ENCODE measurements at places on chromosomes 3 and 15. TPM values are rescaled to one million over a fixed set of nuclear protein-coding genes. Genes with fewer than 3 reads are reported as not detected.

HTR3E gene
- polyA plus RNA-seq: not detected

HHLA2 gene
- not detected for polyA plus RNA-seq

SENP8 gene
- 1.6 TPM for polyA plus RNA-seq

SNRPA1 gene
- 79.9 TPM for polyA plus RNA-seq

SYNM gene
- polyA plus RNA-seq: 1.9 TPM

GOLGA8S gene
- polyA plus RNA-seq: 0.03 TPM

TGM5 gene
- polyA plus RNA-seq: not detected

SMARCC1 gene
- polyA plus RNA-seq: 18.6 TPM

LSAMP gene
- 7.9 TPM for polyA plus RNA-seq

RHCG gene
- polyA plus RNA-seq: not detected

SLC12A1 gene
- not detected for polyA plus RNA-seq

CPNE4 gene
- polyA plus RNA-seq: not detected

WDR48 gene
- 10.7 TPM for polyA plus RNA-seq

NAALADL2 gene
- polyA plus RNA-seq: 2.4 TPM

SLC51B gene
- not detected for polyA plus RNA-seq

FOXB1 gene
- polyA plus RNA-seq: not detected

SNX4 gene
- 10.7 TPM for polyA plus RNA-seq

C3orf22 gene
- not detected for polyA plus RNA-seq

AP3S2 gene
- polyA plus RNA-seq: 12.6 TPM

FOXL2 gene
- polyA plus RNA-seq: 0.07 TPM

PARP14 gene
- 9.3 TPM for polyA plus RNA-seq

GRK7 gene
- not detected for polyA plus RNA-seq

CRTC3 gene
- 14.8 TPM for polyA plus RNA-seq

FSD2 gene
- not detected for polyA plus RNA-seq

ZIC1 gene
- not detected for polyA plus RNA-seq

RBMS3 gene
- polyA plus RNA-seq: 17.1 TPM

IL16 gene
- polyA plus RNA-seq: 0.24 TPM

MYLK gene
- polyA plus RNA-seq: 299 TPM

LMAN1L gene
- polyA plus RNA-seq: not detected

TPRG1 gene
- 0.17 TPM for polyA plus RNA-seq

TMIE gene
- polyA plus RNA-seq: 0.10 TPM

UROC1 gene
- polyA plus RNA-seq: not detected

VGLL3 gene
- polyA plus RNA-seq: 71.4 TPM

ANKDD1A gene
- 4.9 TPM for polyA plus RNA-seq
